ENCODE measurements at places on chromosomes 2 and 18. TPM values are rescaled to one million over a fixed set of nuclear protein-coding genes. Genes with fewer than 3 reads are reported as not detected.

Gene CIB4
- not detected for total RNA-seq

Gene EVA1A
- 80.2 TPM for total RNA-seq

Gene UGT1A4
- total RNA-seq = not detected

Gene CARF
- total RNA-seq = 9.1 TPM

Gene SCG2
- total RNA-seq = under 0.01 TPM

Gene C2orf92
- total RNA-seq = 2.4 TPM

Gene GNAL
- total RNA-seq = 4.3 TPM
